Esophagus squamous epithelium (tissue), 5 donors: ENCODE measurements at places on chromosomes 12 and 14. TPM values are rescaled to one million over a fixed set of nuclear protein-coding genes. Genes with fewer than 3 reads are reported as not detected.

DNA sequence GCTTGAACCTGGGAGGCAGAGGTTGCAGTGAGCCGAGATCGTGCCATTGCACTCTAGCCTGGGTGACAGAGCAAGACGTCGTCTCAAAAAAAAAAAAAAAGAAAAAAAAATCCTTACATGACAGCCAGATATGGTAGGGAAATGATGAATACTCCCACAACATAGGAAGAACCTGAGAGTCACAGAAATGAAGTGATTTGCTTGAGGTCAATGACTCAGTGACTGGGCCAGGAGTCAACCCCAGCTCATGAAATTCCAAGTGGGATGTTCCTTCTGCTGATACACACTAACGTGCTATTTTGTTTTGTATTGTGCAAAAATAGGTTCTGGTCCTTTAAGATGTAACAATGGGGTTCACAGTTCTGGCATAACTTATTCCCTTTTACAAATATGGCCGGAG, 9.0 kb downstream of the RHOF start:
- DNase-seq, result no peak
- H3K4me1 ChIP-seq, result peaks cover 22% of the 10 kb centered on the region
- no peaks in the 10 kb centered on the region for H3K27me3 ChIP-seq
- H3K4me3 ChIP-seq, result no peak overlapping the region
- peak overlapping the region; percentile 39 for H3K27ac ChIP-seq

- H3K36me3 ChIP-seq, result no peaks in the 10 kb centered on the region
- no peak overlapping the region for H3K27ac ChIP-seq
- H3K4me3 ChIP-seq, result no peak overlapping the region
- DNase-seq, result no peak
- no peaks in the 10 kb centered on the region for H3K4me1 ChIP-seq
- H3K27me3 ChIP-seq, result no peaks in the 10 kb centered on the region
Measured at GRCh38 chr12:91216871-91217270, 34.3 kb upstream of the DCN start.

B4GALNT1 gene
- 0.18 TPM for total RNA-seq

DNA sequence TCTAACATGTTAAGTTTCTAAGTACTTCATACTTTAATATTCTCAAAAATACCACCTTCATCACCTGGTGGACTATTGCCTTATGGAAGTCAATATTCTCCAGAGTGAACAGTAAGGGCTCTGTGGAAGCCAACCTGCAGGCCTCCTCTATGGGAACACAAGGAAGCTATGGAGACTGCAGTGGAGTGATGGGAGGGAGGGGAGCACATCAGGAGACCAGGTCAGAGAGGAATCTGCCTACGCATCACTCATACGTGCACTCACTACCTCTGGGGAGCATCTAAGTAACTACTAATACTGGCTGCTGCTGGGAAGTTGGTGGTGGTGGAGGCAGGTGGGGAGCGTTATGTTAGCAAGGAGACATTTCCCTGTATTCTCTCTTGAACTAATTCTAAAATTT, 19.9 kb downstream of the HECTD4 start:
- no peaks in the 10 kb centered on the region for H3K4me1 ChIP-seq
- no peak overlapping the region for H3K4me3 ChIP-seq
- H3K27me3 ChIP-seq, result no peaks in the 10 kb centered on the region
- no peak overlapping the region for H3K27ac ChIP-seq

- peaks cover 8% of the 10 kb centered on the region for H3K4me1 ChIP-seq
- H3K27ac ChIP-seq, result peak overlapping the region; percentile 97
- peak overlapping the region; percentile 86 for H3K4me3 ChIP-seq
- peaks cover 4% of the 10 kb centered on the region for H3K36me3 ChIP-seq
- H3K27me3 ChIP-seq, result no peaks in the 10 kb centered on the region
- DNase-seq, result no peak
Measured at GRCh38 chr12:12725956-12726554, 8.9 kb downstream of the CDKN1B start.
